ENCODE measurements at places on chromosomes 5 and 9.

DNA sequence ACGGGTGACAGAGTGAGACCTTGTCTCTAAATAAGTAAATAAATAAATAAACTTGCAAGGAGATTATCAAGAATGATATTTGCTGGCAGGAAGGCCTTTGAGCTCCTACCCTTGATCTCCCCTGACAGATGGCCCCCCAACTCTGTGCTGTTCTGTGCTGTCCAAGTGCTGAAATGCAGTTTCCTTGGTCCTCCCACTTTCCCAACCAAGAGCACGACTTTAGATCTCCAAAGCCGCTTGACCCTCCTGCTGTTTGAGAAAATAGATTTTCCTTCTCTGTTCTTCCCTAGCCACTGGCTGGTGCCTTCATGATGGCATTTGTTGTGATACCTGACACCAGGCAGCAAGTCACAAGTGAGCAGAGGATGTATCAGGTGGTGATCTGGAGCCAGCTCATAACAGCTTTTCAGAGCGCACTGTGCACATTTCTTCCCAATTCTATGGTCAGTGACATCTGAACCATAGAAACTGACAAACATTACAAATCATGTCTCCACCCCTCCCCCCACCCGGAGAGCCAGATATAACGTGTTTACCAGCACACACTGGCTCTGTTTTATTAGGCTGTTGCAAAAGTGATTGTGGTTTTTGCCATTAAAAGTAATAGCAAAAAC is 80.0 kb upstream of the PUM3 start:
- no peak for DNase-seq

- DNase-seq, result no peak
Observed at GRCh38 chr5:173796721-173797495, 91.2 kb upstream of the CPEB4 start.

DNA sequence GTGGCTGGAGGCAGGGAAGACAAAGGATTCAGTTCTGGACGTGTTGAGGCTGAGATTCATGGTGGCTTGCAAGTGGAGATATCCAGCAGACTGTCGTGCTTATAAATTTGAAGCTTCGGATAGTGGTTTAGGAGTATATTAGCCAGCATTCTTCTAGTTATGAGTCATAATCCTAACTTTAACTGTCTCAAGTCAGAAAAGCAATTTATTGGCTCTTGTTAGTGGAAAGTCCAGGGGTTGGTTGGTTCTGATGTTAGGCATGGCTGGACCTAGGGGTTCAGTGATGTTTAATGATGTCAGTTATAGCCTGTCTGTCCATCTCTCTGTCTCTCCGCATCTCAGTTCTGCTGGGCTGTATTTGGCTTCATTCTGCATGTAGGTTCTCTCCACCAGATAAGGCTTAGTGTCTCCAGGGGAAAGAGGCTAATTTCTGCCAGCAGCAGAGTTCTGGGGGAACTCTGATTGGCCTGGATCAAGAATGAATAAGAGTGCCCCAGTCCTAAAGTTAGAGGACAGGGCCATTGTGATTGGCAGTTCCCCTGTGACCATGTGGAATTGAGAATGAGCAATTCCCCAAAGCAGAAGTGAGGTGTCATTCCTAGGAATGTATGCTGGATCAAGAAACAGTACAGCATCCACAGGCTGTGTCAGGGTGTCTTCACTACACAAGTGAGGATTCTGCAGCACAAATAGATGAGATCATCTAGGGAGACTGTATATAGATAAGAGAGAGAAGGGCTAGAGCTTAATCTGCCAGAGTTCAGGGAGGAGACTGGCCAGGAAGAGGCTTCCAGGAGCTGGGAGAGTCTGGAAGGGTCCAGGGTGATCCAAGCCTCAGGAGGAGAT is 72.9 kb upstream of the SHB start:
- DNase-seq, result peak; percentile 88

GRCh38 chr5:66354422-66354821 is 210.3 kb downstream of the SREK1 start:
- no peak for DNase-seq

GRCh38 chr5:174191850-174192655 is 146.5 kb downstream of the NSG2 start:
- no peak for DNase-seq

DNA sequence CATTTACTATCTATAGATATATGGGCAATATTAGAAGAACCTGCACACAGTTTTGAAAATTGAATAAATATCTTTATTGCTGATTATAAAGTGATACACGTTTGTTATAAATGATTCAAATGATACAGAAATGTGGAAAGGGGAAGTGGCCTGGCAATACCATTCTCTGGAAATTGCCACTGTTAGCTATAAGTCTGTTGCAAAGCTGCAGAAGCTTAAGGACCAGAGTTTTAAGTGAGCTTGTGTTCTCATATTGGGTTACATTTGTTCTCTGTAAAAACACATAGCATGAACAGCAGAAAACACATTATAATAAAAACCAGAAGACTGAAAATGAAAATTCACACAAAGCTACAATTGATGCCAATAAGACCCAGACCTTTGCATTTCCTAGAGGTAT is 59.6 kb downstream of the RASGRF2 start:
- no peak for DNase-seq

DNA sequence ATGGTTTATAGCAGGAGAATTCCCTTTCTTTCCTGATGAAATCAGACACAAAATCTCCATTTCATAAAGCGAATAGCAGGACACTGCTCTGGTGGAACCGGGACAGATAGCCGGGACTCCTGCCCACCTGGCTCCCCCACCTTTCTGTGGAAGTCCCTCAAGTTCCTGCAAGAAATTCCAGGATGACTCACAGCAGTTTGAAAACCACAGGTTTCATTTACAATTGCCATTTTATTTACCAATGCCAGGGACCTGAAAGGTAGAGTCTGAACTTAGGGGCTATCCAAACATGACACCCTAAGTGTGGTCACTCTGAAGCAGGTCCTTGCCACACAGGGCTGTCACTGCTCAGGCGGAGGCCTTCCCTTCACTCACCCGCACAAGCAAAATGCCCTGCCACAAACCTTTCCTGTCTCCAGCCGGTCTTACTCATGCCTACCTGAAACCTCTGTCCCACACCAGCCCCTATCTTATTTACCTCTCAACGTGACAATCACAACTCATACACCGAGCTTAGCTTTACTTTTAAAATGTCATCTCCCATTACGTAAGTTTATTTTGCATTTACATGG is 63.3 kb upstream of the TAF1L start:
- DNase-seq, result no peak

- peak; percentile 94 for DNase-seq
Observed at GRCh38 chr9:114852050-114852594, 46.3 kb upstream of the TNFSF15 start.

DNA sequence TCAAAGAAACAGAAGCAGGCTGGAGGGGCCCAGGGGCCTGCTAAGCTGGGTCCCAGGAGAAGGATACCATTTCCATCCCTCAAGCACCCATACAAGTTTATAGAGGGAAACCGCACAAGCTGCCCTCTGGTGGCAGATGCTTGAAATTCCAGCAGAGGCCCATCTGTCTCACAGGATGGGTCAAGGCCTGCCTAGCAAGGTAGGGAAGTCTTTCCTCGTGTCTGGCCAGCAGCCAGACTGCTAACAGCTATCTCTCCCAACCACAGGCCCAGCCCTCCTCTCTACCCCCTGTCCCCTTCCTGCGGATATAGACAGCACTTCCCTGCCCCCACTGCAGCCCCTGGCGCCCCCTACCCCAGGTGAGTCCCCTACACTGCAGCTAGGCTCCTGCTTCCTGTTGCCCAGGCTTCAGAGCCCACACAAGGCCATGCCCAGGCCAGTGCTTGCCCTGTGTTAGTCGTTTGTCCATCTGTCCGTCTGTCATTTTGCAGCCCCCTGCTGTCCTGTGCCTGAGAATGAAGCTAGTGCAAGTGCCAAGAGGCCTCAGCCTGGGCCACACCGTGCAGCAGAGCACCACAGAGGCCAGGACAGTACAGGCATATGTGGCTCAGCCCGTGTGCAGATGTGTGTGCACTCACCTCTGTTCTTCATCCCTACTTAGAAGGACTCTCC is 26.2 kb downstream of the TCF7 start:
- DNase-seq, result peak; percentile 76

Data from fibroblast of upper back skin (primary cell).